ENCODE measurements at places on chromosomes 5 and 9.

DNA sequence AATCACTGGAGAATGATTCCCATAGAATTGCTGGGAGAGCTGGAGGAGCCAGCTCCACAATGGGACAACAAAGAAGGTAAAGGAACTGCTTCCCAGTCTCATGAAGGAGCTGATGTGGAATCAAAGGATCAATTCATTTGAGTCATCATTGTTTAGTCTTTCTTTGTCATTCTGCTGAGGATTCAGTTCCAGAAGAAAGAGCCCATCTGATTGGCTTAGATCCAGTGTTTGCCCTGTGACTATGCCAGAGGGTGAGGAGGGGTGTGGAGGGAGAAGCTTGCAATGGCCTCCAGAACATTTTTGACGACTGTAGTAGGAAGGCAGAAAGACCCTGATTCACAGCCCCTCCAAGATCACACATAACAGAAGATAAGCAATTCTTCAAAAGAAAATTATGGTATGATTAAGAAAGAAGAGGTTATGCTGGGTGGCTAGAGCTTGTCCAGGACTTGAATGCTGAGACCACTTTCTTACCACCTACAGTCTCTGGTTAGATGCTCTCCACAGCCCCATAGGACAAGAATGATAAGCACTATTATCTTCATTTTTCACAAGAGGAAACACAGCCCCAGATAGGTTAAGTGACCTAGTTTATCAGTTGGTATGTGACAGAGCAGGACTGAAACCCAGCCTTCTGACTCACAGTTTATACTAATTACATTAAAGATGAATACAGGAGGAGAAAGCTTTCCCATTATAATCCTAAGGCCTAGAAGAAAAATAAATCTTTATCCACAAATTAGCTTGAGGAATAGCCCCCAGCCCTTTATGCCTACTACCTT is 363.1 kb downstream of the PRELID2 start:
- no peak for DNase-seq

DNA sequence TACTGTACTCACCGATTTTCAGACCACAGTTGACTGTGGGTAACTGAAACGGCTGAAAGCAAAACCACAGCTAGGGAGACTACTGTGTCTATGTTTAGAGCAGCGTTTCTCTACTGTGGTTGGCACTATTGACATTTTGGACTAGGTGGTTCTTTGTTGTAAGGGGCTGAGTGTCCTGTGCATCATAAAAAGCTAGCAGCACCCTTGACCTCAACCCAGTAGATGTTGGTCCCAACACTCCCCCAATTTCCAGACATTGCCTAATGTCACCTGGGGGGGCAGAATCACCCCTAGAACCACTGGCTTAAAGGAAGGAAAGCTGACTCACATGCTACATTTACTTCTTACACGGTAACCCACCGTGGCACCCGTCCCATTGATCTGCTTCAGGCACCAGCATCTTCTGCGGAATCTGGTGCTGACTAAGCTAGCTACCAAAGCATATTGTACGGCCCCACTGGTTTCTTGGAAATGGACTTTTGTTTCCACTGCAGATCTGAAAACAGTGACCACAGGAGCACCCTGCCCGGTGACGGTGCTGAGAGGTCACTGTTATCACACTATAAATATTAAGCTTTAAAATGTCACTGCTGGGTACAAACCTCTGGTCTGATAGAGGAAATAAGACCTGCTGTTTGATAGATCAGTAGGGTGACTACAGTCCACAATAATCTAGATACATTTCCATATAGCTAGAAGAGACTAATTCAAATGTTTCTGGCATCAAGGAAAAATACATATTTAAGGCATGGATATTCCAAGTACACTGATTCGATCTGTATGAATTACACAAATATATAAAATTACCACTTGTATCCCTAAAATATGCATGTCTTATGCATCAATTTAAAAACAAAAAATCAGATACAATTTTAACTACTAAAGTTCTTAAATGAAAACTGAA is 151.4 kb downstream of the HSD17B3 start:
- DNase-seq: no peak

DNA sequence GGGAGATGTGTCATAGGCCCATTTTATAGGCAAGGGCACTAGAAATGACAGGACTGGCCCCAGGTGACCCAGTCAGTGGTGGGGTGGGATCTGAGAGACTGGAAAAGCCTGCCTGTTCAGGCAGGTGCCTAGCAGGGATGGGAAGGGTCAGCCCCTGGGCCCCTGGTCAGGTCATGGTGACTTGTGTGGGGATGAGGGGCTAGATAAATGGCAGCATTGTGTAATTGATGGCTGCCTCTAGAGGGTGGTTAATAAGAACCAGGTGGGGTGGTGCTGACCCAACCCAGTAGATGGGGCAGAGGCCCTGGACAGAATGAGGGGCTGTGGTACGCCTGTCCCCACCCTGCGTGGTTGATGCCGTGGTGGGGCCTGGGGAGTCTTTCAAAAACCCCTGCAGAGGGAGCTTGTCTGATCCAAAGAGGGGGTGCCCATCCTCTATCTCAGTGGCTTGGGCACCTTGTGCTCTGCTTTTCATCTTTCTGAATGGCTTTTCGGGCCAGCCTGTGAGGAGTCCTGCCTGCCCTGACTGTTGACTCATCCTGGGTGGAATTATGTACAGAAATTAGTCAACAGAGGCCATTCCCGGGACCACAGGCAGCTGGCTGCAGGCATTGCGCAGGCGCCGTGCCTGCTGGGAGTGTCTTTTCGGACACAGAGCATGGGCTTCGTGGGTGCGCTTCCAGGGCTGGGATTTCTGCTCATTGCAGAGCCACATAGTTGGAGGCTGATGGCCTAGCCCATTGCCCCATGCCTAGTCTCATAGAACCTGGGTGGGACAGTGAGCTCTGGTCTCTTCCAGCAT is 93.6 kb upstream of the PITX1 start:
- DNase-seq: peak; percentile 13

DNA sequence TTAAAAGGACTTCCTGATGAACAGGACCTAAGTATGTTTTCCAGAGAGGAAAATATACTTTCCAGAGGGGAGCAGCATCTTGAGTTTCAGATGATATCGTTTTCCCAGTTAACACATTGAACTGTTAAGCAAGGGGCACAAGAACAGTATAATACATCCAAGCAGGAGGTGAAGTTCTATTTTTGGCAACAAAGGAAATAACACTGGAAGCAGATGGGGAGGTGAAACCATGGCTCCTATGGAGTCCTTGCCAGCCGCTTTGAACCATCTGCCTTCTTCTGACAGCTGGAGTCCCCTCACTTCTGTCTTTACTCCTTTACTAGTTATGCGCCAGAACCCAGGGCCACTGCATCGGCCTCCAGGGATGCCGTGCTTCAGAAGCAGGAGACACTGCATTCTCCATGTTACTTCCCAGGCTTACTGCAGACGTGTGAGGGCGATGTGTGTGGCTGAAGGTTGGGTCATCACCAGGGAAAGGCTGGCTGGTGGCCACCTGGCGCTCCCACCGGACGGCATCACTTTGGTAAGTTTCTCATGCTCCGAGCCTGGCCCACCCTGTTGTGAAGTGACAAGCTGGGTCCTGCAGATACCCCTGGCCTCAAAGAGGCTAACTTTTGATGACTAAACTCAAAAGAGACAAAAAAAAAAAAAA is 77.8 kb downstream of the TTLL11 start:
- DNase-seq: no peak

DNA sequence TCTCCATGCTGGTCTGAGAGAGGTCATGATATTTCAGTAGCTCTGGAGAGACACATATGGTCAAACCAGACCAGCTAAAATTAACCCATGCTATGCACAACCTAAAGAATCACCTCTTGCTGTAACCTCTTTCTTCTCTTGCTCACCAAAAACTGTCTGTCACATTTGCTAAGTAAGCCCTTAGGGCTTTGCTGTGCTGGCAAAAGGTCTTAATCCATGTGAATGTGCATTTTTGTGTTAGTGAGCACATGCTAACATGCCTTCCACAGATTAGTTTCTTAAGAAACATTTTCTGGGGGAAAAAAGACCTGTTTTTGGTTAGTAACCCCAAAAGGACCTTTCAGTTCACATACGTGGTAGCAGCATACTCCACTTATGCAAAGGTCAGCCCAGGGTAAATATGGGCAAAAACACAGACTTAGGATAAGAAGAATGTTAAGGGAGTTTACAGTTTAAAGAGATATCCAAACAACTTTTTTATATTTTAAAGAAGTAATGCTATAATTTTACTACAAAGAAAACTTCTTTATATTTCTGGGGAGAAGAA is 124.2 kb upstream of the CCDC152 start:
- no peak for DNase-seq

DNA sequence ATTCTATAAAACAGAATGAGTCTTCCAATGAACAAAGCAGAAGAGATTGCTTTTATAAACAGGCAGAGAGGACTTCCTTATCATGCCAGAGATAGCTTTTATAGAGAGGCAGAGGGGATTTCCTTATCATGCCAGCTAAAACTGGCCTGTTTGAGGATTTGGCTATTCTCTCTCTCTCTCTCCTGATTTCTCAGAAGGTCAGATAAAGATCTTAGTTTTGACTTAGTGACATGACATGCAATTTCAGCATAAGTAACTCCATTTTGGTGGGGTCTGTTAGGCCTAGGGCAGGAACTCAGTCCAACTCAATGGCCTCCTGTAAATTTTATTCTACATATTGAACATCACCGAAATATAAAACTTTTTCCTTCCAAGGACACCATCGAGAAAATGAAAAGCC is 31.5 kb upstream of the DENND4C start:
- DNase-seq: no peak

DNA sequence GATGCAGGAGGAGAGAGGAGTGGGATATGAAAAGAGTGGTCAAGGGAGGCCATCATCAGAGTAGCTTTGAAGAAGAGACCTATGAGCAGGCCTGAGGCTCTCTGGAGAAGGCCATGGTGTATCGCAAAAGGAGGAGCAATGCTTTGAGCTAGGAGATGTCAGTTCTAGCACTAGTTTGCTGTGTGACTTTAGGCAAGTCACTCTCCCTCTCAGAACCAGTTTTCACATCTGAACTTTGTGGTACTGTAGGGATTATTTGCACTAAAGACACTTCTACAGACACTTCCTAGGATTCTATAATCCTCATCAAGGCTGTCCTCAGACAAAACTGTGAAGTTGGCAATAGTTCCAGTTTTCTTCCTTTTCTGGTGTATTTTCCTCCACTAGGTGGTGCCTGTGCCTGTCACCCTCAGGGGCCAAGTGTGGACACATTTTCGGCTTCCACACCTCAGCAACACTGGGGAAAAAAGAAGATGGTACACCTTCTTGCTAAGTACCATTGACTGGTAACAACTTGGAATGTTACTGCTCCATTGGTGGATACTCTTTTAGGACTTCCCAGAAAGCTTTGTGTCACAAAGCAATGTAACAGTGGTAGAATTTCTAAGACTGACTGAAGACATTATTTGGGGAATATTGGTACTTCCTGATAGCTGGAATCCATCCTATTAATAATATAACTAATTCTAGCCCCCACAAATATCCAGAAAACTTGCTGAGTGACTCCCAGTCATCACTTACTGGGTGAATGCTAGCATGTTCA is 9.9 kb downstream of the PAPPA start:
- no peak for DNase-seq

DNA sequence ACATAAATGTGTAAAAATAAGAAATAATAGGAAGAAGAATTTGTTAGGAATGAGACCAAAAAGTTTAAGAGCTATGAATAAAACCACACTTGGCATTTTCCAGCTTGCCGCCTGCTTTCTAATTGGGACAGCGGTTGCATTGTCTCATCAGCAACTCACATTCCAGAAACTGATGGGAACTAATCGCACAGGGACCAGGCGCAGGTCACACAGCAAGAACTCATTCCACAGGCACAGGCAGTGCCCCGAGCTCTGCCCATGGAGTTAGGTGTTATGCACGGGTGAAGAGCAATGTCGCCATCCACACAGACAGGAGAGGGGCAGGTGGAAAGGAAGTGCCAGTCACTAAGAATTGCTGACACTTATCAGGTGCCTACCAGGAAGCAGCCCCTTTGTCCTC is 279.9 kb downstream of the NSG2 start:
- no peak for DNase-seq
